T-helper 2 cell treated with Interferon-gamma antibody and Interleukin-4, amounts not matched to agents 5 μg/mL and 100 μg/mL, for 36 hours (primary cell): ENCODE measurements at places on chromosomes 2 and 18.

DNA sequence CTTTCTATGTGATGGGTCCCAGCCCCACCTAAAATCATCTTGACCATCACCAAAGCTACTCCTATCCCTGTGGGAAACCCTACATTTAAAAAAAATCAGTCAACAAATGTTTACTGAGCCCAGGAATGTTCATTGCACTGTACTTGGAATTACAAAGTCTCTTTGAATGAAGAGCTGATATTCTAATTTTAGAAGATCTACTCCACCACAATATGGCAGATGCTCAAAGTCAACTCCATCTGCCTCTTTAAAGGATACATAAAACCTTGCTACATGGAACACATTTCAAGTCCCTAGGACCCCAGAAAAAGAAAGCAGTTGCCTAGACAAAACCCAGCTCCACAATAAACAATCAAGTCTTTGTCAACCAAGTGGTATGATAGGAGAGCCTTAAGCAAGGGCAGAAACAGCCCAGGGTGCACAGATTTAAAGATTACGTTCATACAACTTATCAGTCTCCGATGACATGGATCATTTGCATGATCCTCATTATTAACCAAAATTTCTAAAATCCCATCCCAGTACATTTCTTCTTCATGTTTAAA, 234.3 kb upstream of the ACVR2A start:
- peaks cover 6% of the 10 kb centered on the region for H3K4me1 ChIP-seq
- no peak overlapping the region for H3K27ac ChIP-seq
- peaks cover 4% of the 10 kb centered on the region for H3K27me3 ChIP-seq
- no peak for DNase-seq
- H3K36me3 ChIP-seq, result peaks cover 2% of the 10 kb centered on the region
- H3K4me3 ChIP-seq, result no peak overlapping the region

GRCh38 chr2:199101487-199101886, 356.3 kb downstream of the SATB2 start:
- H3K36me3 ChIP-seq, result no peaks in the 10 kb centered on the region
- no peaks in the 10 kb centered on the region for H3K4me1 ChIP-seq
- H3K27me3 ChIP-seq, result no peaks in the 10 kb centered on the region
- no peak for DNase-seq
- no peak overlapping the region for H3K4me3 ChIP-seq

DNA sequence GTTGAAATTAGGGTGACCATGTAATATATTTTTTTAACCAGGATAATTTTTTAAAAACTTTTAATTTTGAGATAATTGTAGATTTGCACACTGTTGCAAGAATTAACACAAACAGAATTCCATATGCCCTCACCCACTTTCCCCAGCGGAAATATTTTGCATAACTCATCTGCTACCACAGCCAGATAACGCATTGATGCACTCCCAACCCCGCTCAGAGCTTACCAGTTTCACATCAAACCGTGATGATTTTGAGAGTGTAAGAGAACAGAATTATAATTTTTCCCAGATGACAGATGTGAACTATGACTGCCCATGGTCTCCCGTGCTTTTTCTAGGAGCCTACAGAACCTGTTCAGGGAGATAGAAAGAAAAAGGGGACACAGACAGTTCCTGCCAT, 35.2 kb upstream of the LDLRAD4 start:
- H3K36me3 ChIP-seq, result no peaks in the 10 kb centered on the region
- no peak overlapping the region for H3K4me3 ChIP-seq
- H3K27me3 ChIP-seq, result peaks cover 17% of the 10 kb centered on the region
- H3K27ac ChIP-seq, result no peak overlapping the region
- no peak for DNase-seq
- H3K4me1 ChIP-seq, result peaks cover 20% of the 10 kb centered on the region

DNA sequence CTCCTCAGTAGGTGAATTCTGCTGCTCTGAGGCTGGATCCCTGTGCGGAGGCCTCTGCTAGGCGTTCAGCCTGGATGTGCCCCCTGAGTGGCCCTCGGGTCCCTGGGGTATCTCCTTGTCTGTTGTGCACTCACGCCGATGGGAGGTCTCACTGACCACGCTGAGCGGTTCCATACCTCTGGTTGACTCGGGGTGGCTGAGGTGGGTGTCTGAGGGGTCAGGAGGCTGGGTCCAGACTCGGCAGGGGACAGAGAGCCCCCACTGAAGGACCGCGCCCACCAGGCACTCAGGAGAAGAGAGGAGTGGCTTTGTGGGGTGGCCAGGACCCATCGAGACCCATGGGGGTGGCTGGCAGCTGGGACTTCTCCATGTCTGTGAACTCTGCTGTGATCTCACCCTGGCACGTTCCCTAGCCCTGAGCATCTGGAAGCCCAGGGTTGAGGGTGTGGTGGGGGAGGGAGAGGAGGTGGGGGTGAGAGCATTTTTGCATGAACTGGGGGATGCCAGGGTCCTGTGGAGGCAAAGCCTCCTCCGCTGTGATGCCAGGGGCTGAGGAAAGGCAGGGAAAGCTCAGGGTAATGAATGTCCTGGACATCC, 53.7 kb downstream of the TWIST2 start:
- no peaks in the 10 kb centered on the region for H3K4me1 ChIP-seq
- no peak for DNase-seq
- H3K27me3 ChIP-seq, result no peaks in the 10 kb centered on the region
- H3K36me3 ChIP-seq, result no peaks in the 10 kb centered on the region
- H3K27ac ChIP-seq, result no peak overlapping the region
- H3K4me3 ChIP-seq, result no peak overlapping the region

- H3K27ac ChIP-seq, result no peak overlapping the region
- DNase-seq, result no peak
- peaks cover 5% of the 10 kb centered on the region for H3K4me1 ChIP-seq
- H3K36me3 ChIP-seq, result peaks cover 2% of the 10 kb centered on the region
Measured at GRCh38 chr2:219199470-219200211, 6.9 kb upstream of the ZFAND2B start.

DNA sequence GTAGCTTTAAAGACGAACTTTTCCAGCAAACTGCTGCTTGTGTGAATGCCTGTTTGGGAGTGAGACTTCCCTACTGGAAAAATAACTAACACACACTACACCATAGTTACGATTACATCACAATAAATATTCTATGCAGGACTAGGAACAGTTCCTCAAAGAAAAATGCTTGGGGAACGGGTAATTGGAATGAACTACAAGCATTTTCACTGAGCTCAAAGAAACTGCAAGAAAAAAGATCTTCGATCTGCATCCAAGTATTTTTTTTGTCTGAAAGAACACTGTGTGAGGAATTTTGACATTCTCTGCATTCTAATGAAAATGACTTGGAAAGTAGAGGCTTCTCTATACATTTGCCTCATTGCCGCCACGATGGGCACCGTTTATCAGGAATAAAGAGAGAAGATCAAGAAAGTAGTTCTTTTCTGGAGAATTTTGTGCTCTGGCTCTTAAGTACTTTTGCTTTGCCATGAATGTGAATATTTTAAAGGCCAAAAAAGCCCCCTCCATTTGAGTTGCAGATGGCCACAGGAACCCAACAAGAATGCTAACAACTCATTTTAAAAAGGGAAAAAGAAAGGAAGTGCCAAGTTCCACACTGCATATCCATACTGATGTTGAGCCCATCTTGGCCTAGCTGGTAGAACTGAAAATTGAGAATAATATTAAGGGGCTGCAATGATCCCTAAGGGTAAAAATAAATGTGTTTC, 13.6 kb downstream of the LYPD1 start:
- H3K27me3 ChIP-seq, result no peaks in the 10 kb centered on the region
- DNase-seq, result no peak
- H3K27ac ChIP-seq, result no peak overlapping the region
- H3K4me1 ChIP-seq, result no peaks in the 10 kb centered on the region
- H3K4me3 ChIP-seq, result no peak overlapping the region

GRCh38 chr2:199575416-199575815, 117.7 kb upstream of the SATB2 start:
- peaks cover 3% of the 10 kb centered on the region for H3K27me3 ChIP-seq
- no peaks in the 10 kb centered on the region for H3K36me3 ChIP-seq
- H3K4me3 ChIP-seq, result no peak overlapping the region
- no peak overlapping the region for H3K27ac ChIP-seq
- no peaks in the 10 kb centered on the region for H3K4me1 ChIP-seq

- no peak overlapping the region for H3K4me3 ChIP-seq
- H3K27ac ChIP-seq, result peak overlapping the region; percentile 60
- H3K4me1 ChIP-seq, result peaks cover 38% of the 10 kb centered on the region
- H3K36me3 ChIP-seq, result peaks cover 42% of the 10 kb centered on the region
- no peak for DNase-seq
Measured at GRCh38 chr2:231548752-231549151, 18.5 kb upstream of the NMUR1 start.

DNA sequence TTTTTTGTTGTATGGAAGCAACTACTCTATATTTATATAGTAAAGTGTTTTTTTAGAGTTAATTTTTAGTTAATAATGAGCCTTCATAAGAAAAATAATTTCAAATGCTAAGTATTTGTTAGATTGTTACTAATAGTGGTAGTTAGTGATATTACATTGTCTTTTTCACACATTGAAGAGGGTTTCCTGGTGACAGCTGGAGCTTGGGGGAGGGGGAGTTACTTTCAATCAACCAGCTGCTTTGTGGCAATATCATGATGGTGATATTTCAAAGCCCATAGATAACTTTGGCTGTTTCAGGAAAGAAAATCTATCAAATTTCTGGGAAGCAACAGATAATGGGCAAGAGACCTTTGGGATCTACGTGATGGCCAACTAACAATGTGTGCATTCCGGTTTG, 4.1 kb downstream of the RHBDD1 start:
- no peak overlapping the region for H3K27ac ChIP-seq
- peaks cover 44% of the 10 kb centered on the region for H3K36me3 ChIP-seq
- H3K4me1 ChIP-seq, result peaks cover 52% of the 10 kb centered on the region
- H3K4me3 ChIP-seq, result peak overlapping the region; percentile 59

DNA sequence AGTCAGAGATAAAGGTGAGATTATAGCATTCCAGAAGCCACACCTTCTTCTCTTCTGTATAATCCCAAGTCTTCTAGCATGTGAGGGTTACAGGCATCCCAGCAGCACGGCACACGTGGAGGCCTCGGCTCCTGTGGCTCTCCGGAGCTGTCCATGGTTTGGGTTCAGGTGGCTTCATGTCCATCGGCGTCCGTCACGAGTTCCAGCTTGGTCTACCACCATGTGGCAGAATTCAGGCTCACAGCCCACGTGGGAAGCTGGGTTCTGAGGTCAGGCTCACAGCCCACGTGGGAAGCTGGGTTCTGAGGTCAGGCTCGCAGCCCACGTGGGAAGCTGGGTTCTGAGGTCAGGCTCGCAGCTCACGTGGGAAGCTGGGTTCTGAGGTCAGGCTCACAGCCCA, 378.3 kb upstream of the SALL3 start:
- H3K27ac ChIP-seq, result no peak overlapping the region
- DNase-seq, result no peak
- no peak overlapping the region for H3K4me3 ChIP-seq
- H3K27me3 ChIP-seq, result no peaks in the 10 kb centered on the region
- no peaks in the 10 kb centered on the region for H3K4me1 ChIP-seq

DNA sequence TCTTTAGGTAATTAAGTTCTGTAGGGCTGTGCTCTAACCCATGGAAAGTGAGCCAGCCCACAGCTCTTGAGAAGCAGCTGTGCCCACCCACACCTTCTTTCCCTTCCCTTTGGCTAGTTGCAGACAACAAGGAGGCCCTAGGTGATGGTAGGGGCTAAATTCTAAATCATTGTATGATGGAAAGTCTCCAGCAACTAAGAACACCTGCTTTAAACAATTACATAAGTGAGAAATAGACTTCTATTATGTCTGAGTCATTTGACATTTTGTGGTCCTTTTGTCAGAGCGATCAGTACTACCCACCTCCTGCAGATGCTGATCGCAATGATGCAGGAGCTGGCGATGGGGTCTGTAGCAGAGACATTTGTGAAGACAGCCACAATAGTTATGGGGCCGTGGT, 79.6 kb downstream of the TEX51 start:
- DNase-seq, result no peak
- H3K4me1 ChIP-seq, result no peaks in the 10 kb centered on the region
- no peak overlapping the region for H3K27ac ChIP-seq
- no peaks in the 10 kb centered on the region for H3K27me3 ChIP-seq

- no peaks in the 10 kb centered on the region for H3K36me3 ChIP-seq
- no peak overlapping the region for H3K27ac ChIP-seq
- no peaks in the 10 kb centered on the region for H3K27me3 ChIP-seq
Measured at GRCh38 chr2:235924675-235925063, 243.5 kb downstream of the GBX2 start.

DNA sequence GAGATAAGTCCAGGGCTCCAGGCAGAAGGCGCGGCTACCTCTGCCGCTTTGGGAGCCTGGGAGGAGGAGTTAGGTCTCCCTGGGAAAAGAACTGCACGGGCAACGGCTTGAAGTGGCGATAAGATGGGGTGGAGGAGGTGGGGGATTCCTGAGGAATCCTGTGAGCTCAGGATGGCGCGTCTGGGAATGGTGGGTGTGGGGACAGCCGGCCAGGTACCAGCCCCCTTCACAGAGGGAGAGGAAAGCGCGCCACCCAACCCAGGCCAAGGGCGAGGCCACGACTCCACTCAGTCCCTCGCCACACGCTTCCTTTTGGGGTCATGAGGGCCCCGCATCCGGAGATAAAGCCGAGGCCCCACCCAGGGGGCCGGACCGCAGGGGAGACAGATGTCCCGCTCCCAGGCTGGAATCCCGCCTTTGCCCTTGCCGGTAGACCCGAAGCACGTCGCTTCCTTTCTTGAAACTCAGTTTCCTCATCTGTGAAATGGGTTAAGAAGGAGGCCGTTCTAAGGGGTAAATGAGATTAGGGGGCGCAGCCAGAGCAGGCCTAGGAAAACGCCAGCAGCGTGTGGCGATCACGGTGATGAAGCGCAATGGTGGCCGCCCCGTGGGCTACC, 1.7 kb upstream of the CTDSP1 start:
- peak overlapping the region; percentile 100 for H3K27ac ChIP-seq
- H3K36me3 ChIP-seq, result peaks cover 15% of the 10 kb centered on the region
- H3K4me3 ChIP-seq, result peak overlapping the region; percentile 92
- no peaks in the 10 kb centered on the region for H3K27me3 ChIP-seq
- DNase-seq, result peak; percentile 76
- peaks cover 37% of the 10 kb centered on the region for H3K4me1 ChIP-seq

DNA sequence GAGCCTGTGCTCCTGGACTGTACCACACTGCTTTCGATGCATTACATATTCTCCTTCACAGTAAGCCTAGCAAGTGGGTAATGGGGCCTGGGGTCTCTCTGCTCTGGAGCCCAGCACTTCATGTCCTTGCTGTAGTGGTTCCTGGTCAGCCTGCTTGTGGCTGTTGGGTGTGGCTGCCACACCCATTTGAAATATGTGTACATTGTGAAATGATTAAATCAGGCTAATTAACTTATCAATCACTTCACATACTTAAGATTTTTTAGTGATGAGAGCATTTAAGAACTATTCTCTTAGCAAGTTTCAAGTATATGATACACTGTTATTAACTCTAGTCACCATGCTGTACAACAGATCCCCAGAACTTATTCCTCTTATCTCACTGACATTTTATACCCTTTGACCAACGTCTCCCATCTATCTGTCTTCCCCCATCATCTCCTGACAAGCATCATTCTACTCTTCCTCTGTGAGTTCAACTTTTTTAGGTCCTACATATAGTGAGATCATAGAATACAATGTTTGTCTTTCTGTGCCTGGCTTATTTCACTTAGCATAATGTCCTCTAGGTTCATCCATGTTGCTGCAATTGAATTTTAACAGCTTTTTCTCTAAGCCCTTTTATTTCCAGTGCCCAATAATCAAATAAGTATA, 92.1 kb downstream of the LYPD6 start:
- H3K4me1 ChIP-seq, result no peaks in the 10 kb centered on the region
- H3K27ac ChIP-seq, result no peak overlapping the region
- H3K4me3 ChIP-seq, result no peak overlapping the region
- DNase-seq, result no peak
- no peaks in the 10 kb centered on the region for H3K27me3 ChIP-seq
- no peaks in the 10 kb centered on the region for H3K36me3 ChIP-seq
